ENCODE measurements at places on chromosomes 5 and 9. TPM values are rescaled to one million over a fixed set of nuclear protein-coding genes. Genes with fewer than 3 reads are reported as not detected.

Gene PRLR
- 0.19 TPM for total RNA-seq

Gene PTPRD
- 0.28 TPM for total RNA-seq

Gene NUTM2G
- total RNA-seq = not detected

Gene ASPN
- total RNA-seq = not detected

All from activated T-cell treated with anti-CD3 and anti-CD28 coated beads, Interleukin-2, amount 50 U/mL, for 4 hours (primary cell).